ENCODE measurements at places on chromosomes 7 and 10.

DNA sequence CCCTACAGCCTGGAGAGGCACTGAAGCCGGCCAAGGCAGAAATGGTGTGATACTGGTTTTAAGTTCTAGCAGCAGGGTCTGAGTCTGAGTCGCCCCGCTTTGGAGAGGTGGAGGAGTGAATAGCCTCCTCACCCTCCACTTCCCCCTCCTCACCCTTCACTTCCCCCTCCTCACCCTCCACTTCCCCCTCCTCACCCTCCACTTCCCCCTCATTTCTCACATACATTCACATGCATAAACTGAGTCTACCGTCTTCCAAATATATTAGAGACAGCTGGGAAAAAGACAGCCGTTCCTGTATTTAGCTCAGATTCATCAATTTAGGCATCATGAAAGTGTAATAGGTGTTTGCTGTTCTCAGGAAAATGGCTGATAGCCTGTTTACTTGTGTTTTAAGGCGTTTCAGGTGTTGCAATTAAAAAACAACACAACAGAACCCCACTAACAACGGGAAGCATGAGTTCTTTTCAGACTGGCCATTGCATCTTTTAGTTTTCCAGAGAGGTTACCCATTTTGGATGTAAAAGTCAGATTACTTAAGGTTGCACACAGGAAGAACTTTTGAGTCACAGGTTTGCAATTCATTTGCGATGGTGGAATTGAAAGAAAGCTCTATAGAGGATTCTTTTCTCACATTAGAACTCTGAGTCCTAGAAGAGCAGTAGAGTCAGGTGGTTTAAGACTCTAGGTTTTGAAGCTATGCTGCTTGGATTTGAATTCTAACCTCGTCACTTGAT is 861 bp downstream of the NRBF2 start:
- peak; percentile 9 for DNase-seq

- DNase-seq, result no peak
Measured at GRCh38 chr10:70537398-70538194, 59.0 kb downstream of the PALD1 start.

- no peak for DNase-seq
Measured at GRCh38 chr7:101882005-101882421, 64.6 kb downstream of the CUX1 start.

DNA sequence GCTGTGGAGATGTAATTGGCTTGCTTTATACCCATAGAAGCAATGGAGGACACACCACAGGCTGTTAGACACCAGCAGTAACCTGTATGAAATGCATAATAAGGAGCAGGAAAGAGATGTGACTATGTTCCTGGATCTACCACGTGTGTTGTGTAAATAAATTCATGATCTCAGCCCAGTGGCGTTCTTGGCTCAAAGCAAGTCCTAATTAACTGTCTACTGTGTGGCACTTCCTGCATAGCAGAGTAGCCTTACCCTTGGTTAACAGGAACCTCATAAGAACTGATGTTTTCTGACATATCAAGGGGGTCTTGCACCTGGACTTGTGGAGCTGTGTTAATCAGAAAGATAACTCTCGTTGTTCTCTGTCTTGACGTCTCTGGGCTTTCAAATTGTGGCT is 25.7 kb upstream of the FAM180A start:
- no peak for DNase-seq

GRCh38 chr10:75355706-75356105 is 45.9 kb downstream of the ZNF503 start:
- DNase-seq, result no peak

GRCh38 chr7:139598642-139599041 is 75.2 kb downstream of the CLEC2L start:
- DNase-seq, result no peak

- DNase-seq, result no peak
Measured at GRCh38 chr7:70005480-70005879, 407.2 kb downstream of the AUTS2 start.

DNA sequence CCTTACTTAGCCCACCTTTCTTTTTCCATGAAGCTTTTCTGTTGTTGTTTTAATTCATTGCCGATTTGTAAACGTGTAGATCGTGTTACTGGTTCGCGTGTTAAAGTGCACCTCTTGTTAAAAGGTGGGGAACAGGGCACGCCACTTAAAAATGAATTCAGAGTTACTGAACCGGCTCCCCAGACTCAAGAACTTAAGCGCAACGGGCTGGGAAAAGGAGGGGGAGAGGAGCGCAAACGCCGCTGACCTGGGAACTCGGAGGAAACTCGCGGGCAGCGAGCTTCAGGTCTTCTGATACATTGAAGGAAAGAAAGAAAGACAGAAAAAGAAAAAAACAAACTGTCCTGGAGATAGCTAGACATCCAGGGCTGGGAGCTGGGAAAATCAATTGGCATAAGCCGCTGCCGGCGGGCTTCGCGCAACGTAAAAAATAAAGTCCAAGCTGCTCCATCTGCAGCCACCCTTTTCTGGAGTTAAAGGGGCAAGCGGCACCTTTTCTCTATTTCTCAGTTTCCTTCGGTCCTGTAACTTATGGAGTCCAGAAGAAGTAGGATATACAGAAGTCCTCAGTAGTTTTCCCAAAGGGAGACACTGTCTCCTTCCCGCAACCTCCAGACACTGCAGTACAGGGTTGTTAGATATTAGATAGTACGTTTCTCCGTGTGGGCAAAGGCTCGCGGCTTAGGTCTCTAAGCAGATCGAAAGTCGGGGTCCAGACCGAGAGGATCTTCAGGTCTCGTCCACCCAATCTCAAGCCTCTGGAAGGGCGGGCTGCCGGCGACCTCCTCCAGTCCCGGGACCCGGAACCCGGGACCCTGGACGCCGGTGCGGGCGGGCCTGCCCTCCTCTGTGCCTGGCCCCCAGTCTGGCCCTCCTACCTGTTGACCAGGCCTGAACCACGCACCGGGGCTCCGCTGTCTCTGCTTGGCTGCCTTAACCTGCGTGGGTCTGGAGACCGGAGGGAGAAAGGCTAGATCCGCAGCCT is 1.8 kb upstream of the DLX6 start:
- no peak for DNase-seq

DNA sequence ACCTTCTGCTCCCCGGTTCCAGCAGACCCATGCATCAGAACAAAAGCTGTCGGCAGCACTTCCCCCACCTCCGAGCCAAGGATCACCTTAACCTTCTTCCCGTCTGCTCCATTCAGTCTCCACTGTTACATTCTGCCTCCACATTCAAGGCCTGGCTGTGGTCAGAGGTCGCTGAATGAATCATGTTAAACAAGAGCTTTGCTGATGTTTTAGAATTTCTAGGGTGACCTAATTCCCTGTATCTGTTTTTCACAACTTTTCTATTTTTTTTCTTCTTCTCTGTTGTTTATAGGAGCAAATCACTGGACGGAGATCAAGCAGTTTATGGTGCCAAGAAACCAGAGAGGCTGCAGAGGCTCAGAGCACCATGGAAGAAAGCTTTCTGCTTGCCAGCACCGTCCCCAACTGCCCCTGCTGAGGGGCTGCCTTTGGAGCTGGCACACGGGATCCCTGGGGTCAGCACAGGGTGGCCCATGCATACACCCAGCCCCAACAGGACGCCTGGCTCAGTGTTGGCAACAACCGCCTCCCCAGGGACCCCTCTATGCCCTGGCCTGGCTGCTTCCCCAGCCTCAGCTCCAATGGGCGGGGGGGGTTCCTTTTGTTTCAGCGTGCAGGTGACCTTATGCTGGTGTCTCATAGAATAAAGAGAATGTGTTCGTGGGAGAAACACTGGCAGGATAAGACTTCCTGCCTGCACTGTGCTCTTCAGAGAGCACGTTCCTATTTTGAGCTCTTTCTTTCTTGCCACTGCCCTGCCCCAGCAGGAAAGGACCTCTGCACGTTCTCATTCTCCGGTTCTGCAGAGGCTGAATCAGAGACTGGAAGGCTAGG is 182.7 kb upstream of the LYZL2 start:
- DNase-seq, result no peak

- DNase-seq, result no peak
Measured at GRCh38 chr10:79380125-79380945, 33.1 kb downstream of the PPIF start.

DNA sequence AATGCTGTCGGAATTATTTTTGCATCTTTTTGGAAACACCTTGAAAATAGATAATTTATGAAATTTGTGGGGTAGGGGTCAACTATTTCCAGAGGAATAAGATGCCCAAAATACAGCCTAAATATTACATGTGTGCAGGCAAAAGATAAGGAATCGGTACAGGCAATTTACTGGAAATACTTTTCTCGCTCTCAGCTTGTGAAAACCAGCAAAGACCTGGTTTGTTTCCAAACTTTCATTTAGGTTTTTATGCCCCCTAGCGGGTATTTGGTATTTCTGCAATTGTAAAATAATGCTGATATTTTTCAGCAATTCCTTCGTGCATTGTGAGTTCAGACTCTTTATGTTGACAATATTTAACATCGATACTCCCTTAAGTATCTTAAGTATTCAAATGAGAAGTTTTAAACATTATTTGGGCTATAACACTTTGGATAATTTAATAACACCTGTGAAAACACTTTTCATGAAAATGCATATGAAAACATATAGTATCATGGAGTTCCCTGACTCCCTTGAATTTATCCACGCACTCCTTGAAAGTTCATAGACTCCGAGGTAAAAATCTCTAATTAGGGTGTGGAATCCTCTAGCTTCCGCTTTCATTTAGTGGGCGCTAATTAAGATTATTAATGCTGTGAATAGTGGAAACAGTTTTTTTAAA is 132.4 kb downstream of the TSPAN12 start:
- no peak for DNase-seq

DNA sequence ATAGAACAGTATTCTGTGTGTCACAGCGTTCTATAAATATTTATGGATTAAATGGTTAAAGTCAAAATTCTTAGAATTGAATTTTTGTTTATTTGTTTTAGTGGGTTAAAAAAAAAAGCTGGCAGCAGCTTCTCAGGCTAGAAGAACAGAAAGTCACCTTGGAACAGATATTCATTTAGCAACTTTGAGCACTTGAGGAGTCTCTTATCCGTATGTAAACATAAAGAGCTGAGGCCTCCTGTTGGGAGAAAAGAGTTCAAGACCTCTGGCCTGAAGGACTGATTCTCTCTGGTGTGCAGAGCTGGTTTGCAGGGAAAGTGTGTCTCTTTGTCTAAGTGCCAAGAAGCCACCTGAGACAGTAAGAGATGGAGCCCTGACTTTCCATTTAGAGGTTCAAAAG is 109.9 kb downstream of the HERPUD2 start:
- no peak for DNase-seq

GRCh38 chr7:80802527-80802926 is 116.3 kb downstream of the SEMA3C start:
- DNase-seq, result no peak

DNA sequence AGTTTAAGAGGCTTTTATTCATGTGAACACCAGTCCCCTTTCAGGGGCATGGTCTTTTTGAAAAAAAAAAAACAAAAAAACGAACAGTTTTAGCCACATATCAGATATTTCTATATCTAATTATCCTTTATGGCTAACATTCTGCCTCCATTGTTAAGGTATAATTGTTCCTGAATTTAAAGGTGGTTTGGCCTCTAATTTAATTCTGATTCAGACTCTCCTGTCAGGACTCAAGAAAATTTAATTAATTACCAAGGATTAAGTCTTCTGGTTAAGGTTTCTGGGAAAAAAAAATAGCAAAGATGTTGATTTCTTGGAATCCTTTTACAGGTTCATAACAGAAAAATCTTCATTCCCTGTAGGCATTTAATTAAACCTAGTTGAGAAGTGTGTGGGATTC is 27.4 kb downstream of the COL1A2 start:
- no peak for DNase-seq

GRCh38 chr10:52212062-52212461 is 102.0 kb upstream of the DKK1 start:
- no peak for DNase-seq

GRCh38 chr7:138785587-138786437 is 12.0 kb upstream of the TMEM213 start:
- no peak for DNase-seq

DNA sequence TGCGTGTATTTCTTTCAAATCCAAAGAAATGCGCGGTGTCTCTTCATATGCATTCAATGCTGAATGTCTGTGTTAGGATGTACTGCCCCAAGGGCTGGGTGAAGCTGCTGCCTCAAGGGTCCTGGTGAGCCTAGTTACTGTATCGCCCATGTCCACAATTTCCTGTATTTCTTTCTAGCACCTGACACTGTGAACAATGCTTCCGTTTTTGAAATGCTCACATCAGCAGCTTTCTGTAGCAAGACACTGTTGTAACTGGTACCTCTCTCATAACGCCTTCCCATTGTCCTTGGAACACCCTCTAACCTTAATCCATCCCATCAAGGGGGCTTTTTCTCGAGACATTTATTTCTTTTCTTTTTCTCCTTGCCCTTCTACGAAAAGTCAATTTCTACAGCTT is 25.1 kb downstream of the NRP1 start:
- DNase-seq, result no peak

DNA sequence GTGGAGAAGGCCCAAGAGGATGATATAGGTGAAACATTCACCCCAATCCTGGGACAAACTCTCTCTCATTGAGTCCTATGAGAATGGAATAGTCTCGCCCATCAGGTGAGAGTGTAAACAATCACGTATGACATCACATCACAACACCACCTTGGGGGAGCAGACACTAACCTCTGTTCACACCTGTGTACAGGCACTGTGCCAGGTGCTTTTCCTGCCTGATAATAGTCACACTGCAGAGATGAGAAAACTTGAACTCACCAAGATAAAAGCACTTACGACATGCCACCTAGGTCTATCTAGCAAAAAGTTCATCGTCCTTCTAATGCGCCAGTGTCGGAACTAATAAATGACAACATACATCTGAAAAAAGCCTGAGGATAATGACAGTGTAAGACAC is 187.8 kb downstream of the FAM107B start:
- peak; percentile 92 for DNase-seq

DNA sequence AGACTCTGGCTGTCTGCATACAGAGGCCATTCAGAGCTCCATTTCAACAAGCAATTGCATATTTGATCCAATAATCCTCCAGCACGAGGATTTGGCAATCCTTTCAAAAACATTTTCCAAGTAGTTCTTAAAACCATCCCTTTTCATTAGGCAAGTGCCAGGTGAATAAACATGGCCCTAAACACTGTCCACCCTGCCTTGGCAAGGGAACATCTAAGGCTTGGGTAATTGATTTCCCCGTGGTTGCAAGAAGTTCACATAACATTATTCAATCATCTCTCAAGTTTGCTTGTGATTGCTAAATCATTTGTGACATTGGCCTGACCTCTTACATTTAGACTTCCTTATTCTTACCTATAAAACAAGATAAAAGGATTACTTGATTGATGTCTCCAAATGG is 175.2 kb downstream of the CTTNBP2 start:
- DNase-seq, result no peak

- DNase-seq, result no peak
Measured at GRCh38 chr7:14048889-14049288, 59.4 kb upstream of the ETV1 start.

DNA sequence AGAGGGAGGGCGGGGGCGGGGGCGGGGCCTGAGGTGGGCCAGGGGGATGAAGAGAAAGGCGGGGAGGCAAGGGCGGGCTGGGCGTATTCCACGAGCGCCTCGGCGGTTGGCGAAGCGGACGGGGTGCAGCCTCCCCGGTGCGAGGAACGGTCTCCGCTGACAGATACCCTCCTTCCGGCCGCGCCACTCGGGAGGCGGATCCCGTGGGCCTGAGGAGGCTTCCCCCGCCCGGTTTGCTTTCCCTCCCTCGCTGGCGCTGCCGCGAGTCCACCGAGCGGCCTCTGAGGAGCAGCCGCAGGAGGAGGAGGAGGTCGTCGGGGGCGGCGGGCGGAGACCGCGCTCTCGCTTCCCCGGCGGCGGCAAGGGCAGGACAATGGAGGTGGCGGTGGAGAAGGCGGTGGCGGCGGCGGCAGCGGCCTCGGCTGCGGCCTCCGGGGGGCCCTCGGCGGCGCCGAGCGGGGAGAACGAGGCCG is at the start of gene TRIM24:
Gene TRIM24 (plus strand): TSS at position 84 of the 473 bp plus-strand sequence. CDS start 290 bp downstream, at position 374.
- no peak for DNase-seq

Data from CD4-positive, alpha-beta T cell treated with Interleukin-21 for 1 hour (primary cell).